ENCODE measurements at places on chromosomes 11 and 22.

- DNase-seq = no peak
Measured at GRCh38 chr22:41777749-41778425, 22.6 kb upstream of the CCDC134 start.

DNA sequence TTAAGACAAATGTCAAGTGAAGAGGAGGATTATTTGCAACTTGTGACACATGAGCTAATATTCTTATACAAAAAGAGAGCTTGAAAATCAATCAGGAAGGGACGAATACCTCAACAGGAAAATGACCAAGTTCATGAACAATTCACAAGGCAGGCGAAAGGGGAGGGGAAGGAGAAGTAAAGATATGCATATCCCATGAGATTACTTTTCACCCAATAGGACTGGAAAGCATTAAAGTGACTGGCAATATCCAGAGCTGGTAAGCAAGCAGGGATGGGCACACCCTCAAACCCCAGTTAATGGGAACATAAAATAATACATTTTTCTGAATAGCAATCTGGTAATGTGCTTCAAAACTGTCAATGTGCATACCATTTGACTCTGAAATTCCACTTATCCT, 129.5 kb downstream of the SLC1A2 start:
- no peak for DNase-seq

- no peak for DNase-seq
Measured at GRCh38 chr22:28435982-28436381, 243.7 kb downstream of the TTC28 start.

GRCh38 chr11:46528445-46529094, 65.3 kb downstream of the AMBRA1 start:
- DNase-seq = no peak

DNA sequence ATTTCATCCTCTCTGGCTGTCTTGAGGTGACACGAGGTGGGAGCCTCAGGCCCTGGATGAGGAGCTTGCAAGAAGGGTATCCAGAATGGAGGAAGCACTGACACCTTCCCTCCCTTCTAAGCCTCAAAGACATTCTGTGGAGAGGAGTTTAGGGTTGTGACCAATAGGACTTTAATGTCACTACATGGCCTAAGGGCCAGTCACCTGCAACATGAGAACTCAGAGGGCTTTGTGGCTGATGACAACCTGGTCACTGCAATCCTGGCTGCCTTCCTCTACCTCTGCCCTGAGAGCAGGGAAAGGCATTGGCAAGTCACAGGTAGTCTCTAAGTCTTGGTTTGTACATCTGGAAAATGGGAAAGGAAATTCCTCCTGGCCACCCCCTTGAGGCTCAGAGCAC, 33.7 kb downstream of the PISD start:
- DNase-seq = no peak

- DNase-seq = no peak
Measured at GRCh38 chr11:77377734-77378133, 76.2 kb upstream of the GDPD4 start.

DNA sequence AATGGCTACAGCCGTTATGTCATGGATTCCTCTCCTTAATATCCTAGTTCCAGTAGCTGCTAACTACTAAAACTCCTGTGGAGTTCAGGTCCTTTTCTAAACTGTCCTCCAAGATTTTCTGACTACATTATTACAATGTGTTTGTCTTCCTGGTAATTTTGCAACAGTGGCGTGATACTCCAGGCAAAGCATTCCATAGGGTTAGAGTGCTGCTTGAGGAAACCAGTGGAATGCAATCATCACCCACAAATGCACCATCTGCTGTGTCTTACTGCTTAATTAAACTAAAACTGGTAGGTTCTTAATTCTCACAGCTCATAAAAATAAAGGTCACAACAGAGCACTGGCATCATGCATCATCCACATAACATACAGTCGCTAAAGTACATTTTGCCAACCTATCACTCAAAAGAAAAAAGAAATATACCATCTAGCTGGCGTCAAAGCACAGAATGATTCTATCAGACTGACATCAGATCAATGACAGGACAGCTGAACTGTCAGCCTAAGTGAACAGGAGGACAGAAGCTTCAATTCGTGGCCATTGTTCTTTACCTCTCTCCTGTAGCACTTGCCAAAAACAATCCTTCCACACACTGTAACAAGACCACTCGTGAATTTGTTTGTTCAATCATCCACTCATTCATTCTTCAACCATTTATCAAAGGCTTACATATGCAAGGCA, 182.5 kb downstream of the CADM1 start:
- DNase-seq = peak; percentile 21

DNA sequence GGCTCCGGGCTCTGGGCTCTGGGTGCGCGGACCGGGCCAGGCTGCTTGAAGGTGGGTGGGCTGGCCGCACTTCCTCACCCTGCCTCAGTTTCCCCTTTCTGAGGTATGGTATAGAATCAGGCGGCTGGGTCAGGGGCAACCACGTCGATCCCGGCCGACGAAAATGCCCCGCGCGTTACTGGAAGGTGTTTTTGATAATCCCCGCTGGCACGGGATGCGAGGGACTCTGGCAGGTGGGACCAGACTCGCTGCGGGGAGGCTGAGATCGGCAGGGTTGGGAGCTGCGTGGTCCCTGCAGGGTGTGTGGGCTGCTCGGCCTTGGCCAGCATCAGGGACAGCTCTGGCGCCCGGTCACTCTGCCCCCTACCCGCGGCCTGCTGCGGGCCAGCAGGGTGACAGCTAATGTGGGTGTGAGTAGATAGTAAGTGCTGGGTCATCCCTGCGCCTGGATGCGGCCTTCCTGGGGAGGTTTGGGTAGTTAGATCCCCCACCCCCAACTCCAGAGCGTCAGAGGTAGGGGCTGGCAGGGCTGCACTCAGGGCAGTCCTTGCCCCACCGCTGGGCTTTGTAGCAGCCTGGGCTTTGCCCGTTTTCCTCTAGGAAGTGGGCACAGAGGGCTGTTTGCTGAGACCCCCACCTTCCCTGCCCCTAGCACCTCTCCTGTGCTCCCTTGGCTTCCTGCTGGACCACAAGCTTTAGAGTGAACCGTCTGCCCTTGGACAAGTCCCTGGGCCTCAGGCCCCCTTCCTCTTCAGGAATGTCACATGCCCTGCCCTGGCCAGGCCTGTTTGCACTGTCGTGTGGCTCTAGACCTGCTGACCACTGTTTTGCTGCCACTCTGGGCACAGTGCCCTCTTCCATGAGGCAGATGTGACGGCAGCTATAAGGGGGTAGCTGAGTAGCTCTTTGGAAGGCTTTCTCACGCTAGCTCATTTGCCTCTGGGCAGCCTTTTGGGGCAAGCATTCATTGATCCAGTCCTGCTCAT, 579 bp downstream of the TANGO2 start:
- DNase-seq = peak; percentile 9

DNA sequence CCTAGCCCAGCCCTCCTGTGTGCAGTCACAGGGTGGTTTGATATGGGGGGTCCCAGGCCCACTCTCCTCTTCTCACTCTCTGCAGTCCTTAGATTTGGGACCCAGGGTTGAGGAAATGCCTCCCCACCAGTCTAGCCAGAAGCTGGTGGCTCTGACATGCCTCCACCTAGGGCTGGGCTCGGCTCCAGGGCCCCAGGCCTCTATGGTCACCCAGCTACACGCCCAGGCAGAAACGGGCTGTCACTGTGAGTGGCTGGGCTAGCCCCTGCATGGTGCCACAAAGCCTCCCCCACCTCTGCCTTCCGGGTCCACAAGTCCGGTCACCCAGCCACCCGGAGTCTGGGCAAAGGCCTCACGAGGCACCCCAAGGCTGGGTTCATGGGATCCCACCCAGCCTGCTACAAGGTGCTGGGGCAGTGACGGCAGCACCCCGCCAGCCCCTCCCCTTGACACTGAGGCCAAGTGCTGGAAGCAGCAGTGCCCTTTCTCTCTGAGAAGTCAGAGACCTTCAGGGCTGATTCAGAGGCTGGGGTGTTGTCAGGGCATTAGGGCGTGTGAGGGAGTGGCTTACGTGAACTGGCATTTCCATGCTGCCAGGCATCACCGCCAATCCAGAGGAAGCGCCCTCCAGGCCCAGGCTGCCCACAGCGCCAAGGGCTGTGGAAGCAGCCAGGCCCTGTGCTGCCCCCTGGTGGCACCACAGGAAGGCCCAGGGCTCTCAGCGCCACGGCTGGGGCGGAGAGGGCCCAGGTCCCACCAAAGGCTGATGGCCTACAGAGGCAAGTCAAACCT, 638 bp upstream of the PITPNM1 start:
- peak; percentile 84 for DNase-seq

- no peak for DNase-seq
Measured at GRCh38 chr11:122746050-122746478, 90.5 kb downstream of the UBASH3B start.

- DNase-seq = no peak
Measured at GRCh38 chr11:10618490-10618889, 50.0 kb upstream of the LYVE1 start.

DNA sequence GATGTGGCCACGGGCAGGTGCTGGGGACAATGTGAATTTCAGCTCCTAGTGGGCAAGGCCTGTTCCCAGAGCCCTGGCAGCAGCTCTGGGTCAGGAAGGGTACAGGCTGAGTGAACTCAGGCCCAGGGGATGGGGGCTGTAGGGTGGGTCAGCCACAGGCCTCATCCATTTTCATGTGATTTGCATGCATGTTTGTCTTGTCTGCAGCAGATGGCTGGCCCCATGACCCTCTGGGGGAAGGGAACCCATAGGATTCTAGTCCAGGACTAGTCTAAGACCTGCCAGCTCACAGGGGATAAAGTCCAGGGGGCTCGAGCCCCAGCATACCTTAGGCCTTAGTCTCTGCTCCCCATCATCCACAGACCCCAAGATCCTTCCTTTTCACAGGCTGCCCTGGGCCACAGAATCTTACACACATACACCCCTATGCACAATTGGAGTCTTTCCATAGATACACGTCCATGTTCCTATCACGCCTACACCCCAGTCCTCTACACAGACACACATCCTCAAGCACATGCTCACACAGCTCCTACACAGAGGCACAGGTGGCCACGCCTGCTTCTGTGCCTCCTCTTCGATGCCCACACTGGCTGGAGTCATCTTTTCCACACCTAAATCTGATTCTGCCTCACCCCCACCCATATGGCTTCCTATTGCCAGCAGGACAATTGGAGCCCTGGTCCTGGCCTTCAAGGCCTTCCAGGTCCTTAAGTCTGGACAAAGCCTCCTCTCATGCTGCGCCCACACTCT, 25.7 kb downstream of the PDE2A start:
- DNase-seq = no peak

DNA sequence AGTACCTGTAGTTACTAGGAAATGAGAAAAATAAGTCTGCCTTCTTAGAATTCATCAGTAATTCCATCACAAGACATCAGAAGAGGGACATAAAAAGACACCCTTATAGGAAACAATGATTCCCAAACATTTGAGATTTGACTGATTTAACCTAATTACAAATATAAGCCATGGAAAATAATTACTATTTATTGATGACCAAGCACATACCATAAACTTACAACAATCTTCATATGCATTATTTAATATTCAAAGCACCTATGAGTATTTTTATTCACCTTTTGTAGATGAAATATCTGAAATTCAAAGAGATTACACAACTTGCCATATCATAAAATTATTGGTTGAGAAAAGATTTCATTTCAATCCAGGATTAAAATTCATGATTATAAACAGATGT, 14.6 kb upstream of the OR52D1 start:
- DNase-seq = no peak

- no peak for DNase-seq
Measured at GRCh38 chr11:35322318-35322979, 96.9 kb downstream of the SLC1A2 start.

Measured in SHP77 treated with DMSO at 0.1 percent for 48 hours (cell line).